ENCODE measurements at places on chromosomes 6 and 20.

- DNase-seq: peak; percentile 30
Measured at GRCh38 chr20:44651684-44652423, at the start of gene ADA. Gene ADA (minus strand): TSS chr20:44651699. CDS start chr20:44651607, 92 bp downstream.

DNA sequence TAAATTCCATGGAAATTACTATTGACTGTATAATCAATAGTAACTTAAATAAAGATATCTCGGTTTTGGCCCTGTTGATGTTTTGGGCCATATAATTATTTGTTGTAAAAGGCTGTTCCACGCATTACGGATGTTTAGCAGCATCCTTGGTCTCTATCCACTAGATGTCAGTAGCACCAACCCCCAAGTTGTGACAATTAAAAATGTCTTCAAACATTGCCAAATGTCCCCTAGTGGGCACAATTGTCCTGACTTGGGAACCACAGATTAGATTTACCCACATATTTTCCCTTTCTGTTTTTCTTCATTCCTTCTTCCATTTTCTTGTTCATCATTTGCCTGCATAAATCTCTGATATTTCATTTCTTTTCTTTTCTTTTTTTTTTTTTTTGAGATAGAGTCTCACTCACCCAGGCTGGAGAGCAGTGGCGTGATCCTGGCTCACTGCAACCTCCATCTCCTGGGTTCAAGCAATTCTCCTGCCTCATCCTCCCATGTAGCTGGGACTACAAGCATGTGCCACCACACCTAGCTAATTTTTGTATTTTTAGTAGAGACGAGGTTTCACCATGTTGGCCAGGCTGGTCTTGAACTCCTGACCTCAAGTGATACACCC lies 13.6 kb upstream of the WFDC8 start:
- DNase-seq: peak; percentile 58

DNA sequence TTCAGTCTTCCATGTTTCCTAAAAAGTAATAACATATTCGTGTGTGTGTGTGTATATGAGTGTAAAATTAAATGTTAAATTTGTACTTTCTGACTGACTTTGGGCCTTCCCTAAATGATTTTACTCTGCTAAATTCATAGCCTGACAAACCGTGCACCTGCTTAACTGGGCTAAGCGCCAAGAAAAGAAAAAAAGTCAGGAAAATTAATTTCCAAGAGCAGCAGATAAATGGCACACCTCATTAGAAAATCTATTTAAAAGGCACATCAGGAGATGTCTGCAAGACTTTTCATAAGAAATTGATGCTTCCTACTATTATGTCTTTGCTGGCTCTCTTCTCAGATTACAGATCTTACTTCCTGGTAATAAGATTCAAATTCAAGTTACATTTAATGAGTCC lies 72.4 kb downstream of the TRDN start:
- DNase-seq: no peak

- no peak for DNase-seq
Measured at GRCh38 chr6:41723530-41724227, 11.7 kb downstream of the TFEB start.

DNA sequence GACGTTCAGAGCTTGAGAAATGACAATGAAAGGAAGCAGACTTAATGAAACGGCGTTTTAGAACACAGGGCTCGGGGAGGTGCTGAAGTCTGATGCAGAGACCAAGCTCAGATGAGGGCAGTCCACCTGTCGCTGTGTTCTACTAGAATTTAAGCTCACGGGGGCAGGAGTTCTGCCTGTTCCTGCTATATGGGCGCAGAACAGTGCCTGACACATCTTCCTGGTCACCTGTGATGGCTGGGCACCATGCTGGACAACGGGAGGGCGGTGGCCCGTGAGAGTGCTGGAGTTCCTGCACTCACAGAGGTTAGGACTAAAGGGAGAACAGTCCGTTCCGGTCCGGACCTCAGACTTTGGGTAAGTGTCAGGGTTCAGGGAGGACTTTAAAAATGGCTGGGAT lies 130.6 kb downstream of the ERMARD start:
- DNase-seq: no peak

GRCh38 chr6:10968776-10969175 lies 75.3 kb downstream of the ELOVL2 start:
- no peak for DNase-seq
